ENCODE measurements at places on chromosomes 3 and 15. TPM values are rescaled to one million over a fixed set of nuclear protein-coding genes. Genes with fewer than 3 reads are reported as not detected.

NAALADL2 gene
- total RNA-seq, result 1.7 TPM

GRCh38 chr3:53531749-53532148, 37.3 kb downstream of the CACNA1D start:
- DNase-seq, result peak; percentile 67

CIB2 gene
- 20.4 TPM for total RNA-seq

RBM15B gene
- total RNA-seq, result 18.3 TPM

LNP1 gene
- total RNA-seq, result not detected

DNA sequence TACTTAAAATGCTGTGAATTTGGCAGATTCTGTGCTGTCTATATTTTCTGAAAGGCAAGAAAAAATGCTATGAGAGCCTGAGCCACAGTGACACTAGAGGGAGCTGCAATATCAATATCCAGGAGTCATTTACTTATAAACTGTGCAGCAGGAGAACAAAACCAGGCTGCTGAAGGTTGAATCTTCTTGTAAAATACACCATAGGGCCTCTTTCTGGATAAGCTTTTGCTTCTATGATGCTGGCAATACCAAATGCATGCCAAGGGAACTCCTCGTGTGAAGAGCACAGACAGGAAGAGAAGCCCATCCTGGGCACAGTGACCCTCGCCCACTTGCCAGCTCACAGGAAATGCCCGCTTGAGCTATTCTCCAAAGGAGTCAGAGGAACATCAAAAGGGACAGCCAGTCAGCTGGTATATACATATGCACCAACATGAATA, 48.0 kb upstream of the TSPAN3 start:
- peak; percentile 91 for DNase-seq
